ENCODE measurements at places on chromosomes 7 and 10. TPM values are rescaled to one million over a fixed set of nuclear protein-coding genes. Genes with fewer than 3 reads are reported as not detected.

The CHRM2 gene
- not detected for total RNA-seq

The OPALIN gene
- not detected for total RNA-seq

The C10orf53 gene
- not detected for total RNA-seq

The PRSS37 gene
- total RNA-seq: not detected

The PLOD3 gene
- total RNA-seq: 75.8 TPM

The METTL27 gene
- 9.8 TPM for total RNA-seq

The NEBL gene
- 8.5 TPM for total RNA-seq

The GIMAP7 gene
- not detected for total RNA-seq

The TMEM178B gene
- total RNA-seq: 1.5 TPM

The ANKRD30A gene
- total RNA-seq: 0.31 TPM

The CPXM2 gene
- not detected for total RNA-seq

Data from A549 treated with GW870086 at 1 μM for 4 hours (cell line).